ENCODE measurements at places on chromosomes 5 and 9. TPM values are rescaled to one million over a fixed set of nuclear protein-coding genes. Genes with fewer than 3 reads are reported as not detected.

Gene FOXD4
- total RNA-seq, result not detected

Gene PAXX
- 73.3 TPM for total RNA-seq

Gene PHYHD1
- not detected for total RNA-seq

Gene IL33
- 4.2 TPM for total RNA-seq

Gene SPATA31E1
- not detected for total RNA-seq

Gene DMGDH
- total RNA-seq, result not detected

Gene NRG2
- not detected for total RNA-seq

Gene PNPLA7
- total RNA-seq, result 11.4 TPM

Gene MLANA
- not detected for total RNA-seq

Gene S1PR3
- total RNA-seq, result 6.7 TPM

Gene FAM153A
- total RNA-seq, result 1.5 TPM

Gene GPX3
- total RNA-seq, result 665 TPM

Gene RAD23B
- total RNA-seq, result 45.7 TPM

Gene OTP
- total RNA-seq, result not detected

Gene SLC34A3
- total RNA-seq, result 14.8 TPM

All from Peyer's patch (tissue), 4 donors.